GM23248 (cell line): ENCODE measurements at places on chromosomes 4 and X. TPM values are rescaled to one million over a fixed set of nuclear protein-coding genes. Genes with fewer than 3 reads are reported as not detected.

- DNase-seq, result peak; percentile 38
Measured at GRCh38 chr4:38669208-38669607, 5.2 kb downstream of the KLF3 start.

The SUPT20HL2 gene
- total RNA-seq, result not detected in 2 replicates

The MTNR1A gene
- not detected in 2 replicates for total RNA-seq

The MGARP gene
- 2.1 and 2.4 TPM in 2 replicates for total RNA-seq

DNA sequence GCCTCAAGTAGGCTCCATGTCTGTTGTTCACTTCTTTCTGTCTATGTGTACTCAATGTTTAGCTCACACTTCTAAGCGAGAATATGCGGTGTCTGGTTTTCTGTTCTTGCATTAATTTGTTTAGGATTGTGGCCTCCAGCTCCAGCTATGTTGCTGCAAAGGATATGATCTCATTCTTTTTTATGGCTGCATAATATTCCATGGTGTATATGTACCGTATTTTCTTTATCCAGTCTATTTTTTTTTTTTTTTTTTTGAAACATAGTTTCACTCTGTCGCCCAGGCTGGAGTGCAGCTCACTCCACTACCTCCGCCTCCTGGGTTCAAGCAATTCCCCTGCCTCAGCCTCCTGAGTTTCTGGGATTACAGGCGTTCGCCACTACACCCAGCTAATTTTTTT lies 5.7 kb upstream of the TMEM150C start:
- DNase-seq, result no peak

DNA sequence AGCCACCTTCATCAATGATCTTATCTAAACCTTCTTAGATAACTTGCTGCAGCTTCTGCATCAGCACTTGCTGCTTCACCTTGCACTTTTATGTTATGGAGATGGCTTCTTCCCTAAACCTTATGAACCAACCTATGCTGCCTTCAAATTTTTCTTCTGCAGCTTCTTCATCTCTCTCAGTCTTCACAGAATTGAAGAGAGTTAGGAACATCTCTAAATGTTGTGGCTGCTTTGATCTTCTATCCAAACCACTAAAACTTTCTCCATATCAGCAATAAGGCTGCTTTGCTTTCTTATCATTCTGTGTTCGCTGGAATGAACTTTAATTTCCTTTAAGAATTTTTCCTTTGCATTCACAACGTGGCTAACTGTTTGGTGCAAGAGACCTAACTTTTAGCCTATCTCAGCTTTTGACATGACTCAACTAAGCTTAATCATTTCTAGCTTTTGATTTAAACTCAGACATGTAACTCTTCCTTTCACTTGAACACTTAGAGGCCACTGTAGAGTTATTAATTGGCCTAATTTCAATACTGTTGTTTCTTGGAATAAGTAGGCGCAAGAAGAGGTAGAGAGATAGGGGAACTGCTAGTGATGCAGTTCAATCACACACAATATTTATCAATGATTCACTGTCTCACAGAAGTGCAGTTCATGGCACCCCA lies 36.1 kb upstream of the CORIN start:
- DNase-seq, result no peak

GRCh38 chr4:164977243-164978164 lies at the start of gene TRIM61:
TRIM61 (minus strand) TSS chr4:164977657; CDS start chr4:164970002, 7,655 bp downstream.
- DNase-seq, result no peak

DNA sequence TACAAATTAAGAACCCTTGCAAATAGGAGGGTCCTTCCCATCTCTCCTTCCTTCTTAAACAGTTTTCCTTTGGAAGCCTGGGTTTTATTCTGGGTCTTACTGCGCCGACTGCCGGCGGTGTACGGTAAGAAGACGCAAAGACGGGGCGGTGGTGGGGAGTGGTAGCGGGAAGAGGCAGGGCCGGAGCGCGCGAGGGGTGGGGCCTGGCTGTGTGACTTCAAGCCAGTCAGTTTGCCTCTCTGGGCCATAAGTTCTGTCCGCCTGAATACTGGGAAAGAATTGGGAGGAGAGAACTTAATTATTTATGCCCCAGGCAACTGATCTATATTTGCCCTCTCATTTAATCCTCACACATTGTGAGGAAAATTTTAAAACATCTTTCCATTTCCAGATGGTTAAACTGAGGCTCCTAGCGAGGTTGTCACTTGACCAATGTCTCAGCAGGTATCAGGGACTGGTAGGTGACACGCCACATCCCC lies 726 bp upstream of the KANTR start:
- DNase-seq, result peak; percentile 87

The ASMT gene
- total RNA-seq, result not detected in 2 replicates

DNA sequence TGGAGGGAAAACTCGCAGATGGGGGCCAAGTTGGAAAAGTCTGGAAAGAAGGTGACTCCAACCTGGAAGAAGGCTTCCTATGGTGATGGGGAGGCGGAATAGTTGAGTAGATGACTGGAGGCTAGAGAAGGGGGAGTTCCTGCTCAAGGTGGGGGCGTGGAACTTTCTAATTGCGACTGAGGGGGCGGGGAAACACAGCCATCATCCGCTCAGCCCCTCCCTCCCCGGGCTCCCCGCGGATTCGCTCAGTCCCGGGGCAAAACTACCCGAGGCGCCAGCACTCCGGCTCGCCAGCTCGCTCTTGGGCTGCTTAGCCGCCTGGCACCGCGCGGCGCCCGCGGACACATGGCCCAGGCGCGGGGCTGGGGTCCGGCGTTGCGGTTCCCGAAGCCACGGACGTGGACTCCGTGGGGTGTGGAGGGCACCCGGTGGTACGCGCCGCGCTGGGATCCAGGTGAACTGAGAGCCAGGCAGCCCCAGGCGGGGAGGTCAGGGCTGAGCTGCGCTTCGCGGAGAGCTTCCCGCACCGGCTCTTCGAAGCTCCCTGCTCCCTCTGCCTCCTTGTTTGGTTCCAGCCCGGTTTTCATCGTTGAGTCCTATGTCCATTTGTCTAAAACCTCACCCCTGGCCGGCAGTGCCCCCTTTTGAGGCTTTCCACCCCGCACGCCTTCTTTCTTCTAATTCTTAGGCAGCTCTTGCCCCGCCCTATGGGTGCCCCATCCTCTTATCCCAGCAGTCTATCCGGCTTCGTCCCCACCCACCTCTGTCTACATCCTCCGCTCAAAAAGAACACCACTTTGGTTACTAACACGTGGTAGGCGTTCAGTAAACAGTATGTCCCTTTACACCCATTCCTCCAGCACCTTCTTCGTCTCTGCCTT lies 38.9 kb downstream of the STARD8 start:
- DNase-seq, result peak; percentile 57

DNA sequence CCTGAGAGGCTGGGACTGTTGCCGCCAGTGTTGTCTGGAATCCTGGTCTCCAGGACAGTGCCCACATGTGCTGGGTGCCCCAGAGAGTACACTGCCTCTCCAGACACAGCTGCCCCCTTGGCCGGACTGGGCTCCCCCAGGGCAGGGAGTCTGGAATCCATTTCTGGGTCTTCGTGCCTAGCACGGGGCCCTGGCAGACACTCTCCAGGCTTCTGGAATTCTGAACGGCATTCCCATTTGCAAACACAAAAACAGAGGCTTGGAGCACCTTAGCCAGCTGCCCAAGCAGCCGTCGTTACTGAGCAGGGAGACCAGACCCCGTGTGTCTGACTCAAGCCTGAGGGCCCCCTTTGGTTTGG lies 20.8 kb downstream of the HMX1 start:
- no peak for DNase-seq

The RADX gene
- 1.3 and 2.1 TPM in 2 replicates for total RNA-seq

The RXFP1 gene
- 2.9 and 3.1 TPM in 2 replicates for total RNA-seq

DNA sequence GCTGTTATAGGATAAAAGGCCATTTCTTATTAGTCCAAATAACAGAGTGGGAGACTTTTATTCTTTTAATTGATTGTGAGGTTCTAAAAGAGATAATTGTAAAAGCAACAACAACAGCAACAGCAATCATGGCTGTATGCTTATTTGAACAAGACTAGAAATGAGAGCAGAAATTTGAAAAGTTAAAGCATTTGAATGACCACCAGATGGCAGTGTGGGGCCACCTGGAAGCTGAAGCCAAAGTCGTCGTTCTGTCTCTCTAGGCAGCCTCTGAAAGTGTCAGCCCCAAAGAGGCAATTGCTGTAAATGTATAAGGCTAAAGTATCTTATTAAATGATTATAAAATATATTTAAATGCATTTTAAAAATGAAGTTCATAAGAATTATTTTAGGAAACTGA lies 42.2 kb downstream of the SH2D1A start:
- peak; percentile 58 for DNase-seq

The FNIP2 gene
- total RNA-seq, result 14.4 and 22.4 TPM in 2 replicates

DNA sequence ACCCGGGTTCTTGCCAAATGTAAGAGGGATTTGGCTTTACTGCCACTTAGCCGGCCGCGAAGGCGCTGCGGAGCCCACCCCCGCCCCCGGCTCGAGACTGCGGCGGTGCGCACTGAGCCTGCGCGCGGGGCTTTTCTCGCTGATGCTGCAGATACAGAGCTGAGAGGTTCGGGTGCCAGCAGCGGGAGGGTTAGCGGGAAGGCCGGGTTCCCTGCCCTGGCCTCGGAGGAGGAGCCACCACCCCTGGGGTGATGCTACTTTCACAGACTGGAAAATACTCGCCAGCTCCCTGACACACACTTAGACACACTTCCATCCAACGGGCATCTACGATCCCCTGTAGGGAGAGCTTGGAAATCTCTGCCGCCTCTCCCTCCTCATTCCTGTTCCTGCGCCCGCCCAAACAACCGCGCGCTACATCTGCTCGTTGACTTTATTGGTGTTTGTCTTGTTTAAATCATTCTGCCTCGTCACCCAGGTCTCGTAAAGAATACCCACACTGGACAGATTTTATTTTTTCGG lies 2.1 kb upstream of the PCDH7 start:
- DNase-seq, result peak; percentile 34

The CNGA1 gene
- not detected in 2 replicates for total RNA-seq

GRCh38 chr4:138034871-138035270 lies 207.3 kb downstream of the SLC7A11 start:
- peak; percentile 90 for DNase-seq

- DNase-seq, result no peak
Measured at GRCh38 chr4:8322794-8323704, 53.5 kb downstream of the HTRA3 start.

The DUX4 gene
- total RNA-seq, result not detected in 2 replicates

DNA sequence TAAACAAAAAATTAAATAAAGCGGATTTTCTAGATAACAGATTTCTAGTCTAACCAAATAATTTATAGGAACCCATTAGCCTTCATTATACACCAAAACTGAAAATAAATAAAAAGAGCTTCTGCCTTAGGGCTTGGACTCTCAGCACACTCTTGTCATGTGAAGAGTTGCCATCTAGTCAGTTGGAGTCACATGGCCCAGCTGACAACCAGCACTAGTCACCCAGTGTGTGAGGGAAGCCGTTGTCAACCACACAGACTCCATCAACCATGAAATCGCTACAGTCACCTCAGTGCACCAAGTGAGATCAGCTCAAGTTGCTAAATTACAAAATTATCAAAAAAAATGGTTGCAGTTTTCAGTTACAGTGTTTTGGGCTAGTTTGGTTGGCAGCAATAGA lies 470.0 kb downstream of the GASK1B start:
- DNase-seq, result no peak

DNA sequence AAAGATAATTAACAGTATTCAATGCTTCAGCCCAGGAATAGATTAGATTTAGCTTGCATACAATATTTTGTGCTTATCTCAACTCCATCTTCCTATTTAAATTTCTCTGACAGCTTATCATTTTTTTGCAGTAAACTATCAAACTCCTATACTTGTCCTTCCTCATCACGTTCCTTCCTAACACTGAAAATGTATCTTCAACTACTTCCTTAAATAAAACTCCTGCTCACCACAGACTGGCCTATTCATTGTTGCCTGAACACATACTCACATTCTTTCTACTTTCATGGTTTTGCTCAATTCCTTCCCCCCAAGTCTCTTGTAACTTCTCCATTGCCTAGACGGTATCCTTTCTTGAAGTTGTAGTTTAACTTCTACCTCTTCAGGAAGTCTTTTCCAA lies 28.5 kb upstream of the PTPN13 start:
- DNase-seq, result no peak

The RAI2 gene
- total RNA-seq, result not detected in 2 replicates

- no peak for DNase-seq
Measured at GRCh38 chrX:96386981-96387380, 297.7 kb upstream of the DIAPH2 start.

GRCh38 chr4:58138786-58139668 lies 1028.8 kb upstream of the IGFBP7 start:
- no peak for DNase-seq

- DNase-seq, result no peak
Measured at GRCh38 chr4:45324455-45325417, 598.4 kb upstream of the GNPDA2 start.

DNA sequence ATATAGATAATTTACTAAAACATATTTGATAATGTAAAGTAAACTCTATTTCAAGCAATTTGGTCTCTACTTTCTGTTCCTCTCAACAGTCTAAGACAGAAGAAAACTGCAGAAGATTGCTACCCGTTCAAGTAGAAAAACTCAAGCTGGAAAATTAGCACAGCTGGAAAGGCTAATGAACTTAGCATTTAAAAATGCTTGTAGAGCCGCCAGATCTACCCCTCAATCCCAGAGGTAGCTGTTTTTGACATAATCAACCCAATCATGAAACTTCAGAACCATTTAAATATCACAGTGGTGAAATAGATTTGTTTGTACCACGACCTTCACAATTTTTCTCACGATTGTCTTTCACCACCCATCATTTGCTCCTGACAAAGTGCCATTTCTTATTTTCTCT lies 479.5 kb downstream of the SPRY1 start:
- no peak for DNase-seq

The CD38 gene
- total RNA-seq, result not detected in 2 replicates

The SHROOM3 gene
- 44.6 and 50.7 TPM in 2 replicates for total RNA-seq

- no peak for DNase-seq
Measured at GRCh38 chr4:8310306-8310705, 40.8 kb downstream of the HTRA3 start.

The CXCL1 gene
- total RNA-seq, result 12.9 and 14.8 TPM in 2 replicates

The MAGEB1 gene
- not detected in 2 replicates for total RNA-seq

DNA sequence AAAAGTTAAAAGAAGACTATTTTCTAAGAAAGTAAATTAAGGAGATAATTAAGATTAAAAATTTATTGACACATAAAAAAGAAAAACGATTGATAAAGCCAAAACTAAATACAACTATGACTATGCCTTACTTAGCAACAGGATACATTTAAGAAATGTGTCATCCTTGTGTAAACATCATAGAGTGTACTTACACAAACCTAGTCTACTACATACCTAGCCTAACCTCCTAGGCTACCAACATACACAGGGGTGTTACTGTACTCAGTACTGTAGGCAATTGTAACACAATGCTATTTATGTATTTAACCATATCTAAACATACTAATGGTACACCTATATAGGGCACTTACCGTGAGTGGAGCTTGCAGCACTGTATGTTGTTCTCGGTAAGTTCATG lies 108.3 kb downstream of the ANXA10 start:
- no peak for DNase-seq

- peak; percentile 64 for DNase-seq
Measured at GRCh38 chr4:26719954-26720552, 136.2 kb downstream of the TBC1D19 start.

- no peak for DNase-seq
Measured at GRCh38 chr4:40619600-40619999, 10.1 kb downstream of the RBM47 start.

The MAGEA11 gene
- not detected in 2 replicates for total RNA-seq

The SATL1 gene
- not detected in 2 replicates for total RNA-seq

The PROM1 gene
- not detected in 2 replicates for total RNA-seq
